PC-3 (cell line): ENCODE measurements at places on chromosomes 1 and 21. TPM values are rescaled to one million over a fixed set of nuclear protein-coding genes. Genes with fewer than 3 reads are reported as not detected.

SPRR2A gene
- total RNA-seq: not detected in 2 replicates

WNT9A gene
- total RNA-seq: 22.2 and 36.6 TPM in 2 replicates

GABRD gene
- total RNA-seq: not detected in 2 replicates

GBP2 gene
- total RNA-seq: 1.6 and 2.1 TPM in 2 replicates

GRHL3 gene
- total RNA-seq: 3.5 and 7.8 TPM in 2 replicates

H6PD gene
- 6.8 and 8.9 TPM in 2 replicates for total RNA-seq

CASQ1 gene
- total RNA-seq: 0.12 TPM in 1 of 2 replicates, not detected in the other

GBP3 gene
- total RNA-seq: 23.3 and 24.9 TPM in 2 replicates

TSPAN1 gene
- 33.3 and 33.7 TPM in 2 replicates for total RNA-seq

LRRC42 gene
- total RNA-seq: 23.9 and 27.3 TPM in 2 replicates

RNASEL gene
- total RNA-seq: 1.3 and 2.1 TPM in 2 replicates

FMOD gene
- not detected in 2 replicates for total RNA-seq

RXFP4 gene
- not detected in 2 replicates for total RNA-seq

PAX7 gene
- total RNA-seq: not detected in 2 replicates

NPHP4 gene
- 18.8 and 23.8 TPM in 2 replicates for total RNA-seq

PGLYRP3 gene
- total RNA-seq: not detected in 2 replicates

ATAD3C gene
- total RNA-seq: 0.29 and 1.4 TPM in 2 replicates

DEGS1 gene
- 71.3 and 72.2 TPM in 2 replicates for total RNA-seq

WNT3A gene
- 1.0 and 1.5 TPM in 2 replicates for total RNA-seq

AVPR1B gene
- 0.22 TPM in 1 of 2 replicates, not detected in the other for total RNA-seq

DHRS3 gene
- 105 and 116 TPM in 2 replicates for total RNA-seq

FNDC10 gene
- 7.9 and 8.8 TPM in 2 replicates for total RNA-seq

NECTIN4 gene
- total RNA-seq: 6.8 and 7.0 TPM in 2 replicates

ATP1A4 gene
- 0.04 TPM in 1 of 2 replicates, not detected in the other for total RNA-seq

TFAP2E gene
- total RNA-seq: 0.26 and 1.4 TPM in 2 replicates

ROR1 gene
- 16.5 and 22.6 TPM in 2 replicates for total RNA-seq

MATN1 gene
- 0.63 TPM in 1 of 2 replicates, not detected in the other for total RNA-seq

EFNA1 gene
- total RNA-seq: 29.4 and 49.9 TPM in 2 replicates

BNIPL gene
- total RNA-seq: 0.51 and 2.4 TPM in 2 replicates

SHE gene
- total RNA-seq: not detected in 2 replicates

KPRP gene
- total RNA-seq: not detected in 2 replicates

DCDC2B gene
- total RNA-seq: not detected in 2 replicates

PRAMEF14 gene
- not detected in 2 replicates for total RNA-seq

VWA5B1 gene
- not detected in 2 replicates for total RNA-seq

KRTAP10-9 gene
- not detected in 2 replicates for total RNA-seq

CSF1 gene
- total RNA-seq: 2.0 and 4.1 TPM in 2 replicates

S100A14 gene
- 462 and 536 TPM in 2 replicates for total RNA-seq

CNKSR1 gene
- 32.1 and 34.5 TPM in 2 replicates for total RNA-seq

LCE2C gene
- not detected in 2 replicates for total RNA-seq

DIO1 gene
- total RNA-seq: not detected in 2 replicates

RPTN gene
- total RNA-seq: not detected in 2 replicates

TM2D1 gene
- 24.6 and 48.0 TPM in 2 replicates for total RNA-seq

CNR2 gene
- not detected in 2 replicates for total RNA-seq

BCL2L15 gene
- total RNA-seq: 0.29 TPM in 1 of 2 replicates, not detected in the other

PCAT6 gene
- total RNA-seq: 0.26 and 1.7 TPM in 2 replicates

MCOLN3 gene
- 1.2 and 2.4 TPM in 2 replicates for total RNA-seq

CPLANE2 gene
- 9.6 and 11.6 TPM in 2 replicates for total RNA-seq

GNG5 gene
- total RNA-seq: 39.9 and 49.9 TPM in 2 replicates

HMGCS2 gene
- total RNA-seq: not detected in 2 replicates

FNBP1L gene
- 27.6 and 28.3 TPM in 2 replicates for total RNA-seq

DCST2 gene
- total RNA-seq: 0.18 and 3.0 TPM in 2 replicates

ESRRG gene
- 1.1 and 1.7 TPM in 2 replicates for total RNA-seq

KCNJ9 gene
- not detected in 2 replicates for total RNA-seq

TCHHL1 gene
- not detected in 2 replicates for total RNA-seq
